T-helper 22 cell (primary cell): ENCODE measurements at places on chromosomes 1 and 21.

DNA sequence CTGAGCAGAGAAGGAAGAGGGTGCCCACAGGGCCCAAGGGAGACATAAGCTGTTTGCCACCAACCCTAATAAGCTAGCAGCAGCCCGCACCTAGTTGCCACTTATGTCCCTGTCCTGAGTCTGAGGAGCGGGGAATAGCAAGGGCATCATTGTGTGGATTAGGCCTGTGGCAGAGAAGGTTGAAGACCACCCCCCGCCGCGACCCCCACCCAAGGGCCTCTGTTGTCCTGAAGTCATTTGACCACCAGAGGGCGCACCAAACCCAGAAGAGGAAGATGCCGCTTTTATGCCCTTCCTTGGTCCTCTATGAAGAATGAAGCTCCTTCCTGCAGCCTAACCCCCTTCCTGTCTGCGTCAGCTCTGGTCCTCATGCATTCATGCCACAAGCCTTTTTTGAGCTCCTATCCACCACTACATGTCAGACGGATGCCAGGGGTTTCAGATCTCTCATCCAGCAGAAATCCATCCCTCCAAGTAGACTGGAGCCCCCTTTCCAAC, 16.6 kb downstream of the RHBG start:
- DNase-seq, result peak; percentile 42

DNA sequence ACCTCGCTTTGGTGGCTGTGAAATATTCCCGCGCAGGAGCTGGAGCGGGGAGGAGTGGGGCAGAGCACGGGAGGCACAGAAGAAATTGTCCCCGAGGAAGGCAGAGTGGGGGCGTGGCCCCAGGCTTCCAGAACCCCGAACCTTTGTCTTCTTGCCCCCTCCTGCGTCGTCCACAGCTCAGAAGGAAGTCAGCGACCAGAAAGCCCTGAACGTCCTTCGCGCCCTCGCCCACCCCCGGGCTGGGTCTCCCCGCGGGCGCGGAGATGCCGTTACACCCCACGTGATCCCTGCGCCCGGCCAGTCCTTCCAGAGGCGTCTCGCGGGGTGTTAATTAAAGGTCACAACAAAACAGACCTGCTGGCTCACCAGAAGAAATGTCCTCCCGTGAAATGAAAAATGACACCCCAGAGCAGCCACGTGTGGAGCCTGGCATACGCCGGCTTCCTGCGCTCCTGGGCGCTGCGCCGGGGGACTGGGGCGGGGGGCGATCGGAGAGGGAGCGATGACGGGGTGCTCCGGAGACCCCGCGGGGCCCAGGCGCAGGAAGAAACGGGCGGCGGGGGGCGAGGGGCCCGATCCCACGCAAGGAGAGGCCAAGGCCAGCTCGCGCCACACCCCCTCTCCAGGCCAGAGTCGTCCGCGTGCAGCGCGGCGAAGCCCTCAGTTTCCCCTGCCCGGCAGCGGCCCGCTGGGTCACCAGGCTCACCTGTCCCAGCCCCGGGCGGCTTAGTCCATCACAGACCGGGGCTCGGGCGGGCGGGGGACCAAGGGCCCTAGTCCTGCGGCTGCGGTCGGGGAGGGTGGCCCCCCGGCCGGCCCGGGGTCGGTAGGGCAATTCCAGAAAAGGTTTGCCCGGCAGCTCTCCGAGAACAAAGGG, 995 bp upstream of the KIF26B start:
- no peak for DNase-seq

DNA sequence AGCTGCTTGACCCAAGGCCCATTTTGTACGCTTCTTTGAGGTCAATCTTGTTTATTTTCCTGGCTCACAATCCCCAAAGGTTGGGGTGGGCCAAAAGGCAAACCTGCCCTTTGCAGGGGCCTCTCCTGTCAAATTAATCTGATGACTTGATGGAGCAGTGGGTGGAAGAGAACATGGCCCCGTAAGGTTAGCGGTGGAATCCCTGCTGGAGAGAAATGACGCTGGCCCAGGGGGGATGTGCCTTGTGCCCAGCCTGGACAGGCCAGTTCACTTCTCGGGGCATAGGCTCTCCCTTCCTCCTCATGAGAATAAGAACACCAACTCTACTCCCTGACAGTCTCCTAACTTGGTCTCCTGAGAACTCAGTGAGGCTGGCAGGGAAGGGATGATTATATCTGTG, 40.5 kb downstream of the C1orf198 start:
- no peak for DNase-seq

- DNase-seq, result no peak
Measured at GRCh38 chr1:161473348-161473747, 31.9 kb upstream of the FCGR2A start.

- DNase-seq, result no peak
Measured at GRCh38 chr1:111591937-111592336, 27.7 kb upstream of the RAP1A start.

DNA sequence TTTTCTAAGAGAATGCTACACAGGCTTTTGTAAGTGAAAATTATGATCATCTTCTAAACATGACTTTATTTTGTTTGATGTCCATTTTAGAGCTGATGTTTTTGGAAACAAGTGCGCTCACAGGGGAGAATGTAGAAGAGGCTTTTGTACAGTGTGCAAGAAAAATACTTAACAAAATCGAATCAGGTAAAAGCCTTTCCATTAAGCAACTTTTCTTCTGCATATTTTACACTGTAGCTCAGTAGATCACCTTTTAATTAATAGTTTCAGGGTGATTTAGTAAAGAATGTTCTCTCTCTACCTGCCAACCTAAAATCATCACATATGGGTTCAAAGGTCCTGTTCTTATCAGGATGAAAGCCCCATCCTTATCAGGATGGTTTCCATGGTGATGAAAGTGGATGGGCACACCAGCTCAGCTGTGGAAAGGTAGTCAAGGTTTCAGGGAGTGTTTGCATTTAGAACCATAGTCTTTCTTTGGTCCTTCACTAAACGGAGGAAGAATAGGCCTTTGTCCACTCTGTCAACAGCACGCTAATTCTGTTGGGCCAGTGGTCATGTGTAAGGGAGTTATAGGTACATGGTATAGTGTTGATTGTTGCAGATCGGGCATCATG, 28.1 kb downstream of the RAB4A start:
- no peak for DNase-seq

DNA sequence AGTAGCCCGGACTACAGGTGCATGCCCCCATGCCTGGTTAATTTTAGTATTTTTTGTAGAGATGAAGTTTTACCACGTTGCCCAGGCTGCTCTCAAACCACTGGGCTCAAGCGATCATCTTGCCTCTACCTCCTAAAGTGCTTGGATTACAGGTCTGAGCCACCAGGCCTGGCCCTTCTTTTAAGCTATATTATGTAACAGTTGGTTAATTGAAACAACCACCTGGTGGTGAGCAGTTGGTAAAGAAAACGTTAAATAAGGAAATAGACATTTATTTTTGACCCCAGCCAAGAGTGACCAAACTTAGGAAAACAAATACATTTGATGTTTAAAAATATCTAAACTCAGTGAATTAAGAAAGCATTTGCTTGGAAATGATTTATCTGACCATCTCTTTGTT, 12.1 kb upstream of the PDC start:
- no peak for DNase-seq

DNA sequence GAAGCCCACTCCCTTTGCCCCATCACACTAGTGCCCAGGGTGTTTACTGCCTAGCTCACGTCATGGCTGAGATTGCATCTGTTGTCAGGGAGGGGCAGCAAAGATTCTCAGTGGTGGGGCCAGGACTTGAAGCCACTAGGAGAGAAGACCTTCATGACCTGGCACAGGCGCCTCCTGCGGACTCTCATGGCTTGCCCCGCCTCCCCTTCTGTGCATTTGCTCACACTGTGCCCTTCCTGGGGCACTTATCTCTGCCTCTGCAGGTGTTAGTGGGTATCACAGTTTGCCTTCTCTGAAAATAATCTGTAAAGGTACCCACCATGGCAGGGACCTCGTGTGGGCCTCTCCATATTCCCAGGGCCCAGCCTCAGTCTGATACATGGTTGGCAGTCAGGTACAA, 20.1 kb downstream of the PTPRU start:
- DNase-seq, result no peak

GRCh38 chr1:33128781-33129180, 47.8 kb downstream of the AZIN2 start:
- DNase-seq, result no peak

GRCh38 chr1:165857046-165857801, 29.8 kb downstream of the UCK2 start:
- no peak for DNase-seq

DNA sequence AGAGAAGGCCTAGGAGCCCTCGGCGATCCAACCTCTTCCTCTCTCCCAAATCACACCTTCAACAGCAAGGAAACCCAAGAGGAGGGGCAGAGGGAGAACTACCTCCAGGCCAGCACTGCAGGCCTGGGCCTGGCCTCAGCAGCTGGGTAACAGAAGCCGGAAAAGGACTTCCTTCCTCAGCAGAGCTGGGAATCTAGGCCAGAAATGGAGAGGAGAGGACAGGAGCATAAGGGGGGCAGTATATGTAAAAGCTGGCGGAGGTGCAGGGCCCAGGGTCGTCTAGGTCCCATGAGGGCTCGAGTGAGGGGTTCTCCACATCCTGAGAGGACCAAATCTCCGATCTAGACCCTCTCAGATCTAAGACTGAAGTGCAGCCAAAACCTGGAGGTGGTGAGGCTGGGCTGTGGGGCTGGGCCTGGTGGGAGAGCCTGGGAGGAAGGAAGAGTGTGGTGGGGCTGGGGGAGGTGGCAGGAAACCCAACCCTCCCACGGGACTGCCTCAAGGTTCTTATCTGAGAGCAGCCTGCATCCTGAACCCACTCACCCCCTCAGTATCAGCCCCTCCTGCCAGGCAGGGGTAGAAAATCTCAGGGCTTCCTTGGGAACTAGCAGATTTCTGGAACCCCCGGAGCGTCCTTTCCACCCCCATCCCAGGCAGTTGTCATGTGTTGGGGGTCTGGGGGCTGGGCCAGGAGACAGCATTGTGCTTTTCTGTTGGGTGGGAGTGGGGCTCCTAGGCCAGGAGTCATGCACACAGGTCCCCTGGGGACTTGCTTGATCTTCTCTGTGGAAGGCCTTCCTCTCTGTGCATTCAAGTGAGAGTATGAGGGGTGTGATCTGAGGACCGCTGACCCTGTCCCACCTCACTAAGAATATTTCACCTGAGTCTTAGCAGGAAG, 33.0 kb downstream of the PIK3C2B start:
- peak; percentile 47 for DNase-seq

DNA sequence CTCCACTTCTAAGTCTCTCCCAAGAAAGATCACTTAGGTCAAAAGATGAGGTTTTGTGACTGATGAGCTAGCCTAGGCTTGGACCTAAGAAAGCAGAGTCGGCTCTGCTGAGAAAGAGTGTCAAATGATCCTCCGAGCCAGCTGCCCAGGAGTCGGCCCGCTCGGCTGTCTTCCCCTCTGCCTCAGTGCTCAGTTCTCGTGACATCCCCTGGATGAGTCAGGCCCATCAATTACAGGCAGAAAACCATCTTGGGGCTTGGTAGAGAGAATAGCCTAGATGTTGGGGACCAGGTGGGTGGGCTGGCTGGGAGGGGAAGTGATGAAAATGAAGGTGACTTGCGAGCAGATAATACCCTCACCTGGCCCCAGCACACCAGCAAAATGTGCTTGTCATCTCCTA, 60.5 kb downstream of the SLC66A1 start:
- DNase-seq, result no peak

- DNase-seq, result no peak
Measured at GRCh38 chr1:19139711-19140110, 70.4 kb downstream of the UBR4 start.

- no peak for DNase-seq
Measured at GRCh38 chr1:148307583-148308185, 155.6 kb upstream of the NBPF11 start.

GRCh38 chr1:36585569-36586548, 103.1 kb upstream of the CSF3R start:
- no peak for DNase-seq

GRCh38 chr1:103108376-103109150, at the start of gene COL11A1:
Gene COL11A1, minus strand, starts transcription at chr1:103108522. Its CDS starts 344 bp downstream, at chr1:103108178.
- no peak for DNase-seq

GRCh38 chr21:31211836-31212235, 132.2 kb downstream of the TIAM1 start:
- no peak for DNase-seq
